ENCODE measurements at places on chromosomes 6 and 20.

DNA sequence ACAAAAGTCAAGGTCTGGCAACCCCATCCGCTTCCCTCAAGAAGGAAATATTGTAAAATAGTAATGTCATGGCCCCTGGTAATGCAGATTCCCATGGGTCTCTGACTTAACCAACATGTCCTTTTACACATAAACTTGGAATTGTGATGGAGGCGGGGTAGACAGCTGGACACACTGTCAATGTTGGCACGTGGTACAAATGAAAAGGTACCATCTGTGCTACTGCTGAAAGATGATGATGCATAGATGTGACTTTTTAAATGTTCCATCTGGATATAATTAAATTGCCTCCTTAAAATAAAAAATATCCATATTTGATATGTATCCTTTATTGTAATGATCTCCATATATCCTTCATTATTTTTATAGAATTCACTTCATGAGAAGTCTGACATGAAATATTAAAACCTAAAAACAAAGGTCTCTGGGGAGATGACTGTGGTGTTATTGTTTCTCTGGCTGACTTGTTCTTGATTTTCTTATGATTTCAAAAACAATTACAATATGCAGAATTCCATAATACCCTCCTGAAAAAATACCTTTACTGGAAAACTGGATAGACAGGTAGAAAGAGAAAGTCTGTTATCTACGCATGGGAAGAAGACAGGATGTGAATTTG lies 104.5 kb downstream of the MKKS start:
- no peak for DNase-seq

- DNase-seq: no peak
These were observed 48.9 kb downstream of the EDN1 start for GRCh38 chr6:12339022-12339421.

- DNase-seq: no peak
These were observed 5.6 kb upstream of the TFB1M start for GRCh38 chr6:155319902-155320301.

- no peak for DNase-seq
These were observed 34.7 kb upstream of the TBXT start for GRCh38 chr6:166202321-166202733.

- no peak for DNase-seq
These were observed 82.5 kb downstream of the POPDC3 start for GRCh38 chr6:105097288-105097687.

GRCh38 chr20:24361541-24361940 lies 107.9 kb upstream of the SYNDIG1 start:
- no peak for DNase-seq

GRCh38 chr6:165627366-165627765 lies 35.7 kb downstream of the PDE10A start:
- no peak for DNase-seq

- no peak for DNase-seq
These were observed 36.1 kb downstream of the BICRAL start for GRCh38 chr6:42817907-42818306.

- DNase-seq: no peak
These were observed 12.0 kb upstream of the UQCC2 start for GRCh38 chr6:33723371-33724085.

GRCh38 chr20:13111249-13111911 lies 102.6 kb downstream of the SPTLC3 start:
- no peak for DNase-seq

GRCh38 chr6:152338335-152339125 lies 298.6 kb downstream of the SYNE1 start:
- no peak for DNase-seq

DNA sequence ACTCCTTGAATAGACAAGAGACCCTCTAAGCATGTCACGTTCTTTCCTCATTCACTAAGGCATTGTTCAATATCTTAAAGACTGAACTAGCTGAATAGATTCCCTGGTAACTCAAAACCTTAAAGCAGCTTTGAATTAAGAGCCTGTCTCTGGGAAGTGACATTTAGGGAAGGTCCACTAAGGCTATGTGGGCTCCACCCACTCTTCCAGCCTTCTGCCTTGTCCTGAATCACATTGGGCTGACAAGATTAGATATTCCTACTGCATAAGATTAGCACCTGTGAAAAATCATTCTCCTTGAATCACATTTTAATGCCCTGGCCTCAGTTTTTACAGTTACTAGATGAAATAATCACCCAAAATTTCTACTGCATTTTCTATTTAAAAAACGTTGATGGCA lies 36.3 kb downstream of the CLIC5 start:
- DNase-seq: no peak

GRCh38 chr6:114100215-114100994 lies 129.5 kb upstream of the HDAC2 start:
- no peak for DNase-seq

DNA sequence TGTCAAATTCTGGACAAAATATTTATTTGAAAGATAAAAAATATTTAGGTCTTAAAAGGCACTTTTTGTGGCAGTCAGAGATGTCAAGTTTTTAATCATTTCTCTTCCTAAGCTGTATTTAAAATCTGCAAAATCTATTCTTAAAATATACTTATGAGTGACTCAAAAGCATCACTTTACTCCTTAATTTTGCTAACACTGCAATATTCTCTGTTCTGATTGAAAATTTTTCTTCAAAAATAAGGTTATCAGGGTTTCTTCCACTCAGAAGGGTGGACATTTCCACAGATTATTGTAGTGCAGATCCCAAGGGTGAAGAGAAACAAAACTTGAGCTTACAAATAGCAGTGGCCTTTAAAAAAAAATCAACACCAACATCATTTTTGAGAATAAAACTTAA lies 27.5 kb downstream of the PLEKHG1 start:
- no peak for DNase-seq

DNA sequence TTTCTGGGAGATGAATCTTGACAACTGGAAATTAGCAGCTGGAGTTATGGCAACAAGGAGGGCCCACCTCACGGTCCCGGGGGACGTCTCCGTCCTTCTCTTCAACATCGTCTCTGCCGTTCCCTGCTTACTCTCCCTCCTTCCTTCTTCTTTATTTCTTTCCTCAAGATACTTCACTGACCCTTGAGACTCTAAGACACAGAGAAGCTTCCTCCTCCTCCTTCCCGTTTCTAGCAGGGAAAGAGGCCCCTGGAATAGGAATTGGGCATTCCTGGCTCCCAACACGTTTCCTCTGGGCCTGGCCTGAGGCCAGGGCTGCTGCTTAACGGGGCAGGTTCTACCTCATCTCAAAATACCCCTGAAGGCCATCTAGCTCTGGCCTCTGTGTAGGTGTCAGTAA lies 189.9 kb upstream of the GMDS start:
- DNase-seq: no peak

DNA sequence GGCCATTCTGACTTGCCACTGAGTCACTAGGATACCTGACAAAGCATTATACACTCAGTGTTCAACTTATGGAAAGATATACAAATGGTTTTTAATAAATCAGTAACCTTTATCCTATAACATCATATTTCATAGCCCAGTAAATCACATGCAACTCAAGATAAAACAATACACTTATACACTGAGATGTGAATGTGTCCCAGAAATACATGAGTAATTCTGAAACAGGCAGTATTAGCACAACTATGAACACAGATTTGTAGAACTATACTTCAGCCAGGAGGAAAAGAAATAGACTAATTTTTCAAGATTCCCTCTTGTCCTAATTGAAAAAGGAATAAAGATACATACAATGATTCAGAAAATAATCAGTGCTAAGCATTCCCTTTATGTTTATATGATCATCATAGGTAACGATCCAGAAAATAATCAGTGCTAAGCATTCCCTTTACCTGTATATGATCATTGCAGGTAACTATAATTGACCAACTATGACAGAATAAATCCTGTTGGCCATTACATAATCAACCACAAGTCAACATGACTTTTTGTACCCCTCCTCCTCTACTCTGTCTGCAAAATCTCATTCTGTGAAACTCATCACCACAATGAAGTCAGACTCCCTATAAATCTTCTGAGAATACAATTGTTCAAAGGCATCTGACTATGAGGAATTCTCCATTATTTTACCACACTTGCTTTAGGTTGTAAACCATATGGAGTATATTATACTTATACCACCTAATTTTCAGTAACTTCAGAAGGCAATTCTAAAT lies 30.3 kb downstream of the HACE1 start:
- no peak for DNase-seq

DNA sequence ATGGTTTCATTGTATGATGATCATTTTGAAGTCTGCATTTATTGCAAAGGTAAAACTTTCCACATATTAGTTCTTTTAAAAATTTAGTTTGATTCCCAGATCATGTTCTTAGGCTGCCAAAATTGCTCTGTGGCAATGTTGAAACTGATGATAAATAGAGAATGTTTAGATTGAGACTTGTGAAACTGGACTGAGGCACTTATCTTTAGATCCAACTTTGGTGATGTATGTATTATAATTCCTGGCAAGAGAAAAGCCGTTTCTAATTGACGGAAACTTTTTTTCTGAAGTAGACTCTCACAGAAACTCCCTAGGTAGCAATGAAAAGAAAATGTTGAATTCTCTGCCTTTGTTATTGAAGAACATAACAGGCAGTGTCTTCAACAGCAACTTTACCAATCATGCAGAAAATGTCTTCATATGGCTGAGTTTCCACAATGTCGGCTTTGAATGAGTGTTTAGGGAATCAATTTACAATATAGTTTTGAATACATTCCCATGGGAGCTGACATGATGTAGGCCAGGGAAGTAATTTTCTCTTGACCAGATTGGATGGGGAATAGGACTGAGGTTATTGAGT lies 456.2 kb downstream of the CD109 start:
- DNase-seq: no peak

- DNase-seq: no peak
These were observed 19.8 kb downstream of the DSE start for GRCh38 chr6:116390581-116390980.

GRCh38 chr6:2497922-2498623 lies 252.6 kb downstream of the MYLK4 start:
- DNase-seq: no peak

Data from GM04503 (cell line).